ENCODE measurements at places on chromosomes 7 and 10.

DNA sequence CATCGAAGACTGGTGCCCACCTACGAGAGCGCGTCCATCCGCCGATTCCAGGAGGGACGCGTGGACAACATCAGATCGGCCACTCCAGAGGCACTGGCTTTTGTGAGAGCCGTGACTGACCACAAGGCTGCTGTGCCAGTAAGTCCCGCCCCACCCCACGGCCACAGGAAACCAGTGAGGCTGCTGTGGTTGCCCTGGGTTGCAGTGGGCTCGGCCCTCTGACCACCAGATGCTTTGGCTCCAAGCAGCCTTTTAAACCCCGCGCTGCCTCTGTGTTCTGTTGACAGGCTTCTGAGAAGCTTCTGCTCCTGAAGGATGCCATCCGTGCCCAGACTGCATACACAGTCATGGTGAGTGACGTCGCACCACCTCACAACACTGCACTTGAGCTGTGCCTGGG is 24.4 kb upstream of the C10orf53 start:
- no peak for DNase-seq

GRCh38 chr7:91054374-91054773 is 209.9 kb upstream of the FZD1 start:
- DNase-seq, result no peak

DNA sequence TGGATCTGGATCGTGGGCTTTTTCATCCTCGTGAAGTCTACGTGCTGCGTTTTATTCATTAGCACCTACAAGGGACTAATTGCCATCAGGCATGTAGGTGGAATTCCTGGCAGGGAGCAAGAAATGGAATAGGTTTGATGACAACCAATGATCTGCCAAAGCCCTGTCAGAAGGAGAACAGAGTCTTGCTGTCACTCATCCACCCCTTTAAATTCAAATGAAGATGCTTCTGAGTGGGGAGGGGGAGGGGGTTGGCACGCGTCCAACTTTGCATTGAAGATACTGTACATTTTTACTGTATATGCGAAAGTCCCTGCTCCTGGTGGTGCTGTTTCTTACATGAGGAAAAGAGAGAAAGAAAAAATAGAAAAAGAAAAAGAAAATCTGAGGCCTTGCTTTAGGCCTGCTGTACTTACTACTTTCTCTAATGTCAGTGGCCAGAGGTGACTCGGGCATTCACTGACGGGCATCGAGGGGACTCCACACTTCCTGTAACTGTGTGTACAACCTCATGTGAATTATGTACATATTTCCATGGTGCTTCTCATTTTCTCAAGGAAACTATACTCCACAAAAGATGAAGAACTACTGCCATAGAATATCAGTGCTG is 569.1 kb downstream of the INHBA start:
- no peak for DNase-seq

DNA sequence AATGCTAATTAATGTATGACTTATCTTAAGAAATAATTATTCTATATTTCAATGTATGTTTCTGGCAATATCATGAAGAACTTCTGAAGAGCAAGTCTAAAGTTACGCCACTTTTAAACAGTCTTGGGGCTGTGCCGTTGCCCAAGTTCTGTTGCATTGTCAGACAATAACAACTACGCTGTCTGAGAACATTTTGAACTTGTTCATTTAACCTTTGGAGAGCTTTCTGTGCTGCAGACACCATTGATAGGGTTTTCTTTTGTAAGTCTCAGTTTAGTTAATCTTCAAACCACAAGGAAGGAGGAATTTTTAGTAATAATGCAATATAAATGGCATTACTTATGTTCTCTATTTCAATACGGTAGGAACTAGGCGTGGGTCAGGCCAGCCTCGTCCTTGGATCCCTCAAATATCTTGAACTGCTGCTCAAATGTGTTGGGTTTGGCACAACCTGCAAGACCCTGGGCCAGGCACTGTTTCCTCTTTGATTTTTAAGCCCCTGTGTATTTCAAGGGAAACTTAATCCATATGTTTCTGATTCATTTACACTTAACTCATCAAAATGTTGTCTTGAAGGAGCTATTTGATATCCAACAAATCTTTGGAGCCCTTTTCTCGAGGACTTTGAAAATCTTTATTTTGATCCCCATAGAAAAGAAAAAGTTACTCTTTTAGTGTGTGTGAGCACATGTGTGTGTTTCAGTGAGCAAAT is 215.5 kb downstream of the INHBA start:
- DNase-seq, result no peak

GRCh38 chr10:123878666-123879303 is 12.8 kb downstream of the CPXM2 start:
- DNase-seq, result no peak
